ENCODE measurements at places on chromosomes 1 and 21. TPM values are rescaled to one million over a fixed set of nuclear protein-coding genes. Genes with fewer than 3 reads are reported as not detected.

DNA sequence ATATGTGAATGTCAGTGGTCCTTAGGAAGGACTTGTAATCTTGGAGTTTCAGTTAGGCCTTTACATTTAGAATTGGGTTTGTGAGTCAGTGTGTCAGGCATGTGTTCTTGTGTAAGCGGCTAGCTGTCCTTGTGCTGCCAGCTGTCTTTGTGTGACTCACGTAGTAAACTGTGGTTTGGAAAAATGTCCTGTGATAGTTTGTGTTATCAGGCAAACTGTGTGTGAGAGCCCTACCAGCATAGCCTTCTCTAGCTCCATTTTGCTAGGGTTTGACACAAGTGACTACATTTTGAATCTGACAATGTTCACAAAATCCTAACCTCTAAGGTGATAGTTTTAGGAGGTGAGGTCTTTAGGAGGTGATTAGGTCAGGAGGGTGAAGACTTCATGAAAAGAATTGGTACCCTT, 6.9 kb upstream of the SLC35D1 start:
- no peak for DNase-seq

- DNase-seq: no peak
Measured at GRCh38 chr1:32963746-32964460, 706 bp downstream of the RNF19B start.

Gene ETV3L
- polyA plus RNA-seq: not detected

Gene KLHL20
- polyA plus RNA-seq: 23.6 TPM

DNA sequence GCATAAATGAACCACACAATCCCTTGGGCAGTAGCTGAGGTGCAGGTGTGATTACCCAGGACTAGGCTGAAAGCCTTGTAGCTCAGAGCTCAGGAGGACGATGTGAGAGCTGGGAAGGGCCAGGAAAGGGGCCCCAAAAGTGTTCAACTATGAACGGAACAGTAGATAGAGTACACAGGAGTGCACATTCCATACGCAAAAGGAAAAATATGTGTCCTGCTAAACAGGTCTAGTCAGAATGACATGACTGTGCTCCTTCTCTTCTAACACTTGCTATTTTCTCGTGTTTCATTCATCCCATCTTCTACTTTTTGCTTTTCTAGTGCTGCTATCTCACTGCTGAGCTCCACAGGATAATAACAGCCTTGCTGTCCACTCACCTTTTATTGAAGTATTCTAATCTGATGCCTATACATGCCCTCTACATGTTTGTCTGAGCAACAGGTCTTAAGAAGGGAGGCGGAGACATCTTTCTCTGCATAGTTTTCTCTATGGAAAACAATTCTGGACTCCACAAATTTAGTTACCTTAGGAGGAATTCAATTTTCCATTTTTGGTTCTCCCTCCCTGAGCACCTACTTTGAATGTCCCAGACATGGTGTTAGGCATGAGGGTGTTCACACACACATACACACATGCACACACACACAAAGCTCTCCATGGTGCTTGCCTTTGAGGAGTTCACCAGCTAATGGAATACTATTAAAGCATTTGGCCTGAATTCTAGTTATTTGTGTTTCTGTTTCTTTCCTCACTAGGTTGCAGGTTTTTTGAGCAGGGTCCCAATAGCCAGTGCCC, 3.4 kb downstream of the S100A10 start:
- no peak for DNase-seq

- DNase-seq: no peak
Measured at GRCh38 chr1:224300346-224300745, 29.6 kb downstream of the NVL start.

GRCh38 chr1:177183836-177184235, 13.1 kb downstream of the BRINP2 start:
- DNase-seq: no peak

Gene GPR25
- polyA plus RNA-seq: not detected

- DNase-seq: no peak
Measured at GRCh38 chr21:27498025-27498424, 531.1 kb upstream of the ADAMTS5 start.

Gene SGIP1
- polyA plus RNA-seq: 13.8 TPM

Gene ERICH3
- 0.42 TPM for polyA plus RNA-seq

GRCh38 chr1:202684716-202685115, 25.5 kb downstream of the SYT2 start:
- no peak for DNase-seq

Gene PLEKHA6
- polyA plus RNA-seq: 37.8 TPM

DNA sequence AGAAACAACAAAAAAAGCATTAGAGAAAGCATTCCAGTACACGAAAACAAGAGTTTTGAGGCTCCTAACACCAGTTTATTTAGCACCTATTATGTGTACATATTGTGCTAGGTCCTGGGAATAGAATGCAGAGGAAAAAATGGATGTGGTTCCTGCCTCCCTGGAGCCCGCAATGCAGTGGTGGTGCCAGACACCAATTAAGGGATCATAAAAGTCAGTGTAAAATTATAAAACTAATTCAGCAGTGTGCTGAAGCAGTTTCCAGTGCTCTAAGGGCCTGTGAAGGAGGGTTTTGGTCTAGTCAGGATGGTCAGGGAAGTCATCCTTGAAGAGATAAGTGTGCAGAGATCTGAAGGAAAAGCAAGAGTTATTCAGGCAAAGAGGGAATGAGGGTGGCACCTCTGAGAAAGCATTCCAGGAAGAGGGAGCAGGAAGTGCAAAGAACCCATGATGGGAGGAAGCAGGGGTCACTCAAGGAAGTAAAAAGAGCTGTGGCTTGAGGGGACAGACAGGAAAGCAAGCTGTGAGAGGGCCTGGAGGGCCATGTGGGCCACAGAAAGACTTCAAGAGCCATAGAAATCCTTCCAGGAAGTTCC, 65.2 kb upstream of the IFNLR1 start:
- DNase-seq: no peak

Gene ABCA4
- polyA plus RNA-seq: 7.1 TPM

Gene TMPRSS15
- polyA plus RNA-seq: 0.29 TPM

DNA sequence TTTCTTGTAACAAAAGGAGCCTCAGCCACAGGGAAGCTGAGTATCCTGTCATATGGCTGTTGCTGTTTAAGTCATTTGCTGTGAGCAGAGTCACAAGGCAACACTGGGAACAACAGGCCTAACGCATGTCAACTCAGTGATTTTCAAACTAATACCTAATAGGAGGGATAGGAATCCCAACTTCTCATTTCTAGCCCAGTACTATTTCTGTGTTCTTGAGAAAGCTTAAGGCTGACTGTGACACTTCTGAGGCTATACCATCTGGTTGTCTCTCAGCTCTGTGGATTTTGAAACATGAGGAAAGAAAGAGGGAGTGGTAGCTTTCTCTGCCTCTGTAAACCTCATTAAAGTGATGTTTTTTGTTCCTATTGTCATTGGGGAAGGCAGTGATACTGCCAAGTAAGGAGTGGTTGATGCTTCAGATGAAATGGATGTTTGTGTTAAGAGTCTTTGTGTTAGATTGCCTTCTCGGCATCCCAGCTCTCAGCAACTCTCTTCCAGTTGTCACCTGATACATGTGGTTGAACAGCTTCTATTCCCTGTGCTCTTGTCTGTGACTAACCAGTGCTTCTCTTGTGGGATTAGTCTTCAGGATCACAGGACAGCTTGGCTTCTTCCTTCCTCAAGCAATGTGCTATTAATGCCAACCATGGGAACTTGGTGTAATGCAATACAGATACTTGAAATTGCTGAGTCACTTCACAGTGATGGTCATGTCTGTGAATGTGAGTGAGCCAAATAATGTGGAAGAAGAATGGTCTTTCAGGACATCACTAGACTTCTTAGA, 166.8 kb upstream of the IVNS1ABP start:
- no peak for DNase-seq

Gene OXCT2
- 0.17 TPM for polyA plus RNA-seq

GRCh38 chr1:16385659-16386453, 18.8 kb downstream of the SZRD1 start:
- no peak for DNase-seq

GRCh38 chr21:43689556-43690337, 29.2 kb upstream of the PDXK start:
- no peak for DNase-seq

Gene KCNT2
- polyA plus RNA-seq: 10.5 TPM

Gene PROX1
- 8.0 TPM for polyA plus RNA-seq

Gene AMIGO1
- polyA plus RNA-seq: 7.8 TPM

- no peak for DNase-seq
Measured at GRCh38 chr1:109239409-109240068, 9.8 kb upstream of the CELSR2 start.

DNA sequence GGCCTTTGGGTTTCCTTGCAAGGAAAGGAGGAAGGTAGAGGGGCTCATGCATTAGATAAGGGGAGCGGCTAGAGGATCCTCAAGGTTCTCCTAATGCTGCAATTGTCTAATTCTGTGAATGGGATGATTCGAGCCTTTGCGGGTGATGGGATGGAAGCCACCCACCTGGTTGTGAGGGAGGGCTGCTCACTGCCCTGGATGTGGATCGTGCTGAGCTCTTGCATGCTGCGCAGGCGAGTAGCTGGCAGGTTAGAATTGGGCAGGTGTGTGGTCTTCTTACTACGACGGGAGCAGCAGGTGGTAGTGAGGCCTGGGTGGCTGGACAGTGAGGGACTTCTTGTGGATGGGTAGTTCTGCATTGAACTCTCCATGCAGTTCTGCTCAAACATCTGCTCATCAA, 21.2 kb downstream of the DDX20 start:
- no peak for DNase-seq

Gene AUNIP
- polyA plus RNA-seq: 3.7 TPM

- DNase-seq: no peak
Measured at GRCh38 chr1:209884665-209885117, 53.3 kb upstream of the SYT14 start.

GRCh38 chr1:183070234-183070922, 47.2 kb downstream of the LAMC1 start:
- DNase-seq: no peak

- DNase-seq: no peak
Measured at GRCh38 chr1:232954594-232955365, 4.4 kb downstream of the NTPCR start.

GRCh38 chr1:201061049-201061448, 37.5 kb upstream of the KIF21B start:
- DNase-seq: no peak

- no peak for DNase-seq
Measured at GRCh38 chr1:10761503-10762152, 34.8 kb downstream of the CASZ1 start.

- DNase-seq: peak; percentile 96
Measured at GRCh38 chr1:117929343-117930172, at the start of the genes GDAP2 and WDR3. GDAP2 (minus strand) TSS chr1:117929621; CDS start chr1:117920357, 9,264 bp downstream. WDR3 (plus strand) TSS chr1:117929739; CDS start chr1:117933320, 3,581 bp downstream.

- DNase-seq: no peak
Measured at GRCh38 chr1:98045767-98046641, 125.2 kb upstream of the DPYD start.

Gene AKR1A1
- 310 TPM for polyA plus RNA-seq

DNA sequence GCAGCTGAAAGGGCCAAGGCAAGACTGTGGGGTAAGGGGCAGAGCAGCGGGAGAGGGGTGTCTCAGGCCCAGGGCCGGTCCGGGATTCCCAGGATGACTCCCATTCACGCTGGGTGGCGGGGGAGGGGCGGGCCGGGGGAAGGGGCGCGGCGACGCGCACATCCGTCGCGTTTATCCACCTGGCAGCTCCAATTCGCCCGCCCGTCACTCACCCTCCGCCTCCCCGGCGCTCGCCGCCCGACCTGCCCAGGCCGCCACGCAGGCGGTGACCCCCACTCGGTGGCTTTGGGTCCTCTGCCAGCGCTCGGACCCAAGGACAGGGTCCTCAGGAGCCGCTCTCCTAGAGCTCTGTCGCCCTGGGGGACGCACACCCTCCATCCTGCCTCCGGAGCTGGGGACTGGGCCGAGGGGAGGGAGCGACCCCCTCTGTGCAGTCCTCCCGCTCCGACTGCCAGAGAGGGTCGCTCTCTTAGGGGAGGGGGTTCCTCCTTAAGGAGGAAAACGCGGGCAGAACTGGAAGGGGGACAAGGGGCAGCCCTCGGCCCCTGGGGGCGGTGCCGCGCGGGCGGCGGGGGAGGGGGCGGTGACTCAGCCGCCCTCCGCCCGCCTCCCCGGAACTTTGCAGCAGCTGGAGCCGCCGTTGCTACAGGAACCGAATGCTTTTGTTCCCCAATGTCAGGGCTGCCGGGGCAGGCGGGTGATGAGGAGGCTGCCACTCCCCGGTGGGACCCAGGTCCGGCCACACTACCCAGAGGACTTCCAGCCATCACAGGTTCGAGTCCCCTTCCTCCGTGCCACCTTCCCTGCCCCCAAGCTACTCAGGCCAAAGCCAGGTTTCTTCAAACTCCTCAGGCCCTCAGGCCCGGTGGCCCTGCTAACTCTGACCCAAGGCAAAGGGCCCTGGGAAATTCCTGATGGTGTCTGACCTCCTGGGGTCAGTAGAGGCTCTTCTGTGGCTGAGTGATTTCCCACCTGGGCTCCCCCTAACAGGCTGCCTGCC, 3.4 kb downstream of the ADGRB2 start:
- no peak for DNase-seq

GRCh38 chr21:42653231-42654061, at the start of gene PDE9A:
PDE9A (plus strand) TSS chr21:42653621; CDS start chr21:42653815, 194 bp downstream.
- DNase-seq: no peak

- DNase-seq: no peak
Measured at GRCh38 chr1:193113992-193114332, 7.9 kb upstream of the CDC73 start.

- DNase-seq: no peak
Measured at GRCh38 chr1:68565923-68566322, 69.0 kb upstream of the DEPDC1 start.

Gene ZNF697
- polyA plus RNA-seq: 21.9 TPM

DNA sequence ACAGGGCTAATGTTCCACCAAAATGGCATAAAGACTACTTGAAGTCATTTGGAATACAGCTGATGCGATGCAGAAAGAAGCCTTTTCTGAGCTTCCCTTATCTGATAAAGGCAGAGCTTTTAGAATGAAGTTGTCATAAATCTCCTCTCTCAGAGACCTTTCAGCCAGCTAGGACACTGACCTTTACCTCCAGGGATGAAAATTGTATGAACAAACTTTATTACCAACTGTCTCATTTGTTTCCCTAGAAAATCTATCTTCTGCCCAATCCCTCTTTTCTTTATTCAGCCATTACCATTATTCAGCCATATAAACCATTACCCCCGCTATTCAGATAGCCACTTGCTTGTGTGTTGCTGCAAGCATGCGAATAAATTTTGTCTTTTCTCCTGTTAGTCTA, 29.7 kb upstream of the RNF2 start:
- DNase-seq: no peak

- DNase-seq: no peak
Measured at GRCh38 chr1:241637604-241638003, 2.6 kb downstream of the CHML start.

GRCh38 chr1:224783006-224783651, 146.3 kb upstream of the DNAH14 start:
- no peak for DNase-seq

Measured in right renal cortex interstitium (tissue), 3 donors.